Spleen (tissue), 13 donors: ENCODE measurements at places on chromosomes 4 and X.
A peak's percentile ranks its signal among the peaks of the same experiment; 100 is the strongest.

DNA sequence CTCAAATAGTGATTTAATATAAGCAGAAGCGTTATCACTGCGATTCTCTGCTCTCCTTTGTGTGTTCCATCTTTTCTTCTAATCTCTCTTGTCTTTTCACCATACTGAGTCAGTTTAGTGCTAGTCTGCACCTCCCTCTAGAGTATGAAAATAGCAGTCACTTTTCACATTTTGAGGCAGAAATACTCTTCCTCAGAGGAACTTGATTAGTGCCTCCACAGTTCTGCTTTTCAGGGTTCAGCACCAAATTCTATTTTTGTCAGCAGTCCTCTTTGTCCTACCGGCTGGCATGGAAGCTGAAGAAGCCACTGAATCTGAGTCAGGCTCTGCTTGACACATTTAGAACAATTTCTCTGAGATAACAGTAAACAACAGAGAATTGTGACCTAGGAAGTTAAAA is 49.7 kb upstream of the ANKRD17 start:
- no peak for DNase-seq

DNA sequence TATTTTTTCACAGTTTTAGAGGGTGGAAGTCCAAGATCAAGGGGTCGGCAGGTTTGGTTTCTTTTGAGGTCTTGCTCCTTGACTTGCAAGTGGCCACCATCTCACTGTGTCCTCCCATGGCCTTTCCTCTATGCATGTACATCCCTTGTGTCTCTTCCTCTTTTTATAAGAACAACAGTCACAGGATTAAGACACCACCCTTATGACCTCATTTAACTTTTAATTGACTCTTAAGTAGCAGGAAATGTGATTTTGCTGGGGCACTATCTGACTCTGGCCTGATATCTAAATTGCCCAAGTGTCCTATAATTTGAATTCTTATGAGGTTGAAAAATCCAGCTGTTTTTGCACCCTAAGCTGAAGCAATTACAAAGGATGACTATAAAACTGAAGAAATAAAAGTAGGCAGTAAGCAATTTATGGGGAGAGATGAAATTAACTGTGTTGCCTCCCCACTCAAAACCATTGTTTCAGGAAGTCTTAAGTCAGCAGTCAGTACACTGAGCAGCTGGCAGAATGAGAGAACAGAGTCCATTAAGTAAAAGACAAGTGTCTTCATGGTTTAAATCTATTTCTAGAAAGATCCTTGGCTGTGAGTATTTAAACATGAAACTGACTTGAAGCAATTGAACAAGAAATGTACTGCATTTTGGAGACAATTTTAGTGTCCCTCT is 601.3 kb downstream of the SPRY1 start:
- DNase-seq, result no peak

- no peak for DNase-seq
These were observed 148.9 kb upstream of the CPEB2 start for GRCh38 chr4:14853176-14853943.

DNA sequence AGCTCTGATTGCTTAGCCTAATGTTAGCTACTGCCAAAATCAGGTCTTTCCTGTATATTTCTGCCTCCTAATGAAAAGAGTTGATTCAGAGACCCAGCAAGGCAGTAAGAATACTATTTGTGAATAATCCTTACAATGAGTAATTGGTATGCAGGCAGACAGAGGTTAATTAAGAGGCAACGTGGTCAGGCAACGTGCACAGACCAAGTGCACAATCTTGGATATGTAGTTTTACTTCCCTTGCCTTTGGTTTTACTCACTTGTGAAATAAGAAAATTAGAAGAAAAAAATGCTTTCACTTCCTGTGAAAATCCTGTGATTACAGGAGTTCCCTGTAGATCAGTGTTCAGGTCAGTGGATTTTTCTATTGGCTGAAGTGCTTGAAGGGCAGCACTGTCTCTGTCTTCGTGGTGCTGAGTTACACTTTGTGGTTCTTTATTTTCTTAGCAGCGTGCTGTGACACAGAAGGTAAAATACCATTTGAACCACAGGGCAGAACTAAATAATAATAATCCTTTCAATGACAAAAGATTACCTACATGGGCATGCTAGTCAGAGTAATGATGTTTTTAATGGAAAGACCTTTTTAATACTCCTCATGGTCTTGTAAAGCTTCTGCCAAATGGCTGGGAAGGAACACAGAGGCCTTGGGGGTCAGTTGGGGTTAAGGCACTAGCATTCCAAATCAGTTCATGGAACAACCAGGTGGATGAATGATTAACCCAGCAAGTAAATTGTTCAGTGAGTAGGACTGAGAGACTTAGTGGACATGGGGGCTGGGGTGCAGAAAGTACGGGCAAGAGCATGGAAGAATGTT is 430.9 kb downstream of the MAPK10 start:
- no peak for DNase-seq

DNA sequence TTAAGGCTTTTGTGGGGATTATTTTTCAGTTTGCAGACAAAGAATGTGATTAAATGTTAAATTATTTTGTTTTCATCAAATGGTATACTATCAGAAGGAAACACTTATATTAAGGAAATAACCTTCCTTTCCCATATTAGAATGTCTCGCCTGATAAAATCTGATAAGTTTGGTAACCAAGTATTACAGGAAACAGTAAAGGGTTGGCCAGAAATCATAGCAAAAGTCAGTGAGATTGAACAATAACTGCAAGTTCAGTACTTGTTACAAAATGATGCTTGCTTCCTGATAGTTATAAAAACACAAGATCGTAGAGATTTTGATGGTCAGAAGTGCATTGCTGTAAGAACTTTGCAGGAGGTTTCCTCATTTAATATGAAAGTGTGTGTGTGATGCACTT is 40.5 kb downstream of the FABP2 start:
- DNase-seq, result no peak

- DNase-seq, result no peak
These were observed 23.9 kb downstream of the ANKRD17 start for GRCh38 chr4:73234712-73235111.

- DNase-seq, result no peak
These were observed 19.2 kb downstream of the ALPK1 start for GRCh38 chr4:112316360-112316759.

- no peak for DNase-seq
These were observed 366.0 kb downstream of the BCOR start for GRCh38 chrX:39731735-39732134.

DNA sequence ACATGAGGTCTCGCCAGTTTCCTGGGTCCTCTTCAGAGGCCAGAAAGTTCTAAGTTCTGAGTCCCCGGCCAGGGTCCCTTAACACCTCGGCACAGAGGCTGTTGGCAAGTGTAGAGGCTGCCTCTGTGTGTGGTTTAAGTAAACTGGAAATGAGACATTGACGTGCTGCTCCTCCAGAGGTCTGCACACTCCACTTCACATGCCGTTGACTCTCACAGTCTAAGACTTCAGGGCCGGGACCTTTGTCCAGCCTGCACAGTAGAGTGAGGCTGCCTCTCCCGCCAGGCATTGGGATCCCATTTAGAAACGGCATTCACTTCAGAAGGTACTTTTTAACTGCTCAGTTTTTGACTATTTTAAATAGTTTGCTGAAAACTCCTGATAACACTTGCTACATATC is 10.6 kb upstream of the TADA2B start:
- no peak for DNase-seq

GRCh38 chr4:142607976-142608375 is 238.1 kb downstream of the INPP4B start:
- DNase-seq, result no peak

DNA sequence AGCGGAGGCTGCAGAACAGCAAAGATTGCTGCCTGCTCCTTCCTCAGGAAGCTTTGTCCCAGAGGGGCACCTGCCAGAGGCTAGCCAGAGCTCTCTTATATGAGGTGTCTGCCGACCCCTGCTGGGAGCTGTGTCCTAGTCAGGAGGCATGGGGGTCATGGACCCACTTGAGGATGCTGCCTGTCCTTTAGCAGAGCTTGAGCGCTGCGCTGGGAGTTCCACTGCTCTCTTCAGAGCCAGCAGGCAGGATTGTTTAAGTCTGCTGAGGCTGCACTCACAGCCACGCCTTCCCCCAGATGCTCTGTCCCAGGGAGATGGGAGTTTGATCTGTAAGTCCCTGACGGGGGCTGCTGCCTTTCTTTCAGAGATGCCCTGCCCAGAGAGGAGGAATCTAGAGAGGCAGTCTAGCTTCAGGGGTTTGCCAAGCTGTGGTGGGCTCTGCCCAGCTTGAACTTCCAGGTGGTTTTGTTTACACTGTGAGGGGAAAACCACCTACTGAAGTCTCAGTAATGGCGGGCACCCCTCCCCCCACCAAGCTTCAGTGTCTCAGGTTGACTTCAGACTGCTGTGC is 10.9 kb downstream of the DCK start:
- peak; percentile 81 for DNase-seq

DNA sequence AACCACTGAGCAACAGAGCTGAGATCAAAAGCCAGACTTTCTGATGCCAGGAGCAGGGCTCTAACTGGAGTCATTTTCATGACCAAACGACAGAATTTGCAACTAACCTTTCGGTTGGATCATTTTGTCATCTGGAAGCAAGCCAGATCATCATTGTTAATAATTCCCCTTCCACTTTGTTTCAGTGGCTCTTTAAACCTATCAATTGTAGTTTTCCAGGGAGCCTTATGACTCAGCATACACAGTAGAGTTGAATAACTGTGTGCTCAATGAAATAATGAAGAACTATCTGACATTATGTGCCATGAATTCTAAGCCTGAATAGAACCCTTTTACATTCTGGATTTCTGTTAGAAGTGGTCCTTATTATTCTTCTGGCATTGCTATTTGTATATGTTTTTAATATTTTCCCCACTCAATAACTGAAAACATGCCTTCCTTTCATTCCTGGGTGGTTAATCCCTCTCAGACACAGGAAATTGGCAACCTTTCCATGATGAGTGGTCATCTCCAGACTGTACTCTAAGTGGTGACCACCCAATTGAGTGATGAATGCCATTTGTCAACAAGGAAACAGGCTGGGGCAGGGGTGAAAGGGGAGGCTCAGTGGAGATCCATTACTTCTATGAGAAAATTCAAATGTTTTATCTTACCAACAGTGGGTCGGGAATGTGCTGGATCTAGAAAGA is 431.8 kb downstream of the BCOR start:
- no peak for DNase-seq

GRCh38 chrX:115068896-115069295 is 51.5 kb upstream of the IL13RA2 start:
- DNase-seq, result peak; percentile 61

DNA sequence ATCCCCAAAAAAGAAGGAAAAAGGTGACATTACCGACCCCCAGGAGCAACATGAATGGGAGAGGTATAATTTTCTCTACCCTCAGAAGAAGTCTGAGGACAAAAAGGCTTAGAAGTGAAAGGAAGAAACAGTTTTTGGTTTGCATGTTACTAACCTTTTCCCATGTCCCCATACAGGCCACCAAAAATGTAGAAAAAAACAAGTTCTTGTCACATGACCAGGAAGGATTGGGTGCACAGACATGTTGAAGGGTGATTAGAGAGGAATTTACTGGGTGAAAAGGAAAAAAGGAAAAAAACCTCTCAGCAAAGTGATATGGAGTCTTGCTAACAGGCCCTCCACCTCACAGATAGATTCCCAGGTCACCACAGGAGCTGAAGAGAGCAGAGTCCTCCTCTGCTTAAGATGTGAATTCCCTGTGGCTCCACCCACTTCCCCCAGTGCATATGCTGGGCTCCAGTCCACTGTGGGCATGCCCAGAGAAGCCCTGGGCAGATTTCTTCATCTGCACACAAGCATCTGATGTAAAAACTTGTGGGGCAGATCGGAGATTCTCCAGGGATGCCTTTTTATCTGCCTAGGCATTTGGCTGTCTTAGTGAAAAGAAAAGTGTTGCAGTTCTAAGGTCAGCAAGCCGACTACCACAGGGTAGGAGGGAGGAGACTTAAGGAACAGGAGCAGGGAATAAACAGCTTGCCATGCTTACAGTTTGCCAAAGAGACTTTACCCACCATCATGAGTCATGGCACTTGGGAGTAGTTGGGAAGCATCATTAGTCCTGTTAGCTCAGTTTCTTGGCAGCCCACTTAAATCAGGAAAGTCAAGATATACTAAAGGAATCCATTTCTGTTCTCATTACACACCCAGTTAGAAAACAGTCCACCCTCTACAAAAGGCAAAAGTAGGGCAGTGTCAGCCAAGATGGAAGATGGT is 25.0 kb upstream of the PASD1 start:
- no peak for DNase-seq

DNA sequence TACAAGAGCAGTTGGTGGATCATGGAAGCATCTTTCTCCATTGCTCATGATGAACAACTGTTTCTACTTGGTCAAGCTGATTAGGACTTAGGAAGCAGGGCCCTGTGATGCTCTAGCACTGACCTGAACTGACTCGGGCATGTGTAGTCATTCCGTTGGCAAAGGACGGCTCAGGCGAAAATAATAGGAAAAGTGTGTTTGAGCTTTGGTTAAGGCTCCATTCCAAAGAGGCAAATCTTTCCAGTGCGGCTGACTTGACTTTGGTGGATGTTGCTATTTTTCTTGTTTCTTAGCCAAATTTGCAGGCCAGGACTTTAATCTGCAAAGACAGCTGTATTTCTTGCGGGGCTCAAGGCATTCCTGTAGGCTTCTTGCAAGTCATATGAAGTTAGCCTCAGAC is 39.5 kb downstream of the ZNF518B start:
- DNase-seq, result no peak

- DNase-seq, result no peak
These were observed 28.3 kb upstream of the NKX6-1 start for GRCh38 chr4:84527391-84527790.

GRCh38 chr4:188032170-188032569 is 36.6 kb downstream of the ZFP42 start:
- no peak for DNase-seq
